ENCODE measurements at places on chromosomes 5 and 9.

DNA sequence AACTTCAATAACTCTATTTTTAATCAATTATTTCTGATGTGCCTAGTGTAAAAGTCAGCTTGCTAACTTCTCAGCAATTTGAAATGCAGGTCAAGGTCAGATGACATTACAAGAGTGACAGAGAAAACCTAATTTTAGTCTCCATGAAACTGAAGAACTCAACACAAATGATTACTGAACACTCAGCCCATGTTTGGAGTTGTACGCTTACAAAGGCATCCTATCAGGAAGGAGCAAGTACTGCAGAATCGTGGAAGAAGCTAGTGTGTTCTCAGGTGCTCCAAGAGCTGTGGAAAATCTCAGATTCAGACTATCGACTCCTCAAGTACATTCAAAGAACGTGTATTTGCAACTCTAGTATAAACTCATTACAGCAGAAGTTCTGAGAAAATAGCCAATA lies 526.7 kb downstream of the PDE4D start:
- DNase-seq: no peak

- DNase-seq: no peak
Observed at GRCh38 chr5:81853030-81853357, 102.1 kb upstream of the SSBP2 start.

DNA sequence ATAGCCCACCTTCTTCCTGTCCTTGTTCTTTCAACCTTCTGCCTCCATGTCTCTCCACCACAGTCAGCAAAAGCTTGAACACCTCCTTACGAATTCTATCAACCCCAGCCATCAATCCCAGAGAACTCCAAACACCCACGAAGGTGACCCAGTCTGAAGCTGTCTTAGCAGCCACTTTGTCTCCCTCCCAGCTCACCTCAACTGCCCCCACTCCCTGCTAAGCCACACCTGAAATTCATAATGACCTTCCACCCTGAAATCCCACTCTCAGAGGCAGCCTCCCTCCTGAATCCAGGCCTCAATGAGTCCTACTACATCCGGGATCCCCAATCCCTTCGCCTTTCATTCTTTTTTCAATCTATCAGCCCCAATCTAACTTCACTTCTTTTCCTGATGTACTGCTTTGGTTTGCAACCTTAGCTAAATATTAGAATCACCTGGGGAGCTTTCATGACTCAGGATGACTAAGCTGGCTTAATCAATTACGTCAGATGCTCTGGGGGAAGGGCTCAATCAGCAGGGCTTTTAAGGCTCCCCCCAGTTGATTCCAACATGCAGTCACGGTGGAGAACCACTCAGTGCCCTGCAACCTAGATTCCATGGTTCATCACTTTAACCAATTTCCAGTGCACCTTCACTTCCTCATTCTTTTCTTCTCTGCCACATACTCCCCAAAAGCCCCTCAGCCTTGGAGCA lies 32.2 kb downstream of the BHMT start:
- DNase-seq: no peak

DNA sequence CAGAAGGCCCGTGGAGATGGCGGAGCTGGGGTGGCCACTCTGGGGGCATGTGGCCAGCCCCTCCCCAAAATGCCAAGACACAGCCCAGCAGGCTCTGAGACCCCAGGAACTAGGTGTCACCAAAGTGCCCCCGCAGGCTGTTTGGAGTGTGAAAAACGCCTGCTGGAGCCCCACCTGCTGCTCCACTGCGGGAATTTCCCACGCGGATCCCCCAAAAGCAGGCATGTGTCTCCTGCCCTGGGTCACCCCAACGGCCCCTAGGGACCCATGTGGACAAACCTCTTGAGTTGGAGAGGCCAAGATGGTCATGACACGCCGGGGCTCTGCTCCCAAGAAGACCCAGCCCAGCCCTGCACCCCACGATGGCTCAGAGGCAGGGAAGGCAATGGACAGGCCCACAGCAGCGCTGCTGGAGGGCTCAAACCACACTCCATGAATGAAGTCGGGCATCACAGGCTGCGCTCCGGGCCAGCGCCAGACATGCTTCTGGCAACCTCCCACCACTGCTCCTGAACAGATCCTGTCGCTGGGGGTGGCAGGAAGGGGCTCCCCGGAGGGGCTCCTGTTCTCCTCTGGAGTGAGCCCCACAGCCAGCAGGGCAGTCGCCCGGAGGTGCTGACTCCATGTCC lies 15.3 kb downstream of the NOTCH1 start:
- no peak for DNase-seq

DNA sequence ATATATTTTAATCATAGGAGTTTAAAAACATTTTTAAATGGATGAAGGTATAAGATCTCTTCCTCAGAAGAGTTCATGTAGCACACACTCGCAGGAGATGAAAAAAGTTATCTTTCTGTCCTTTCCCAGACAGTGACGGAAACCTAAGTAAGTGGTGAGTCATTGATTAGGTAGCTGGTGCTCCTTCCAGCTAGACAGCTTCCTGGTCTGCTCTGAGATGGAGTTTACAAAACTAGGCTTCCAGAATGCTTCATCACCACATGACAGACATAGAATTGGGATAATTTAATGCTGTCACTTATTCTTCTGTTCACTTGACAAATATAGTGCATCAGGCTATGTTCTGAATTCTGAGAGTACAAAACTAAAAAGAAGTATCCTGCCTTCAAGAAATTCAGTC lies 2393.0 kb upstream of the C9orf72 start:
- peak; percentile 2 for DNase-seq

GRCh38 chr5:108726446-108727235 lies 21.1 kb upstream of the FER start:
- no peak for DNase-seq

- no peak for DNase-seq
Observed at GRCh38 chr5:161921781-161922180, 73.9 kb downstream of the GABRA1 start.

GRCh38 chr9:84276741-84277140 lies 63.8 kb downstream of the SLC28A3 start:
- DNase-seq: no peak

- no peak for DNase-seq
Observed at GRCh38 chr9:131728961-131729360, 10.9 kb downstream of the RAPGEF1 start.

DNA sequence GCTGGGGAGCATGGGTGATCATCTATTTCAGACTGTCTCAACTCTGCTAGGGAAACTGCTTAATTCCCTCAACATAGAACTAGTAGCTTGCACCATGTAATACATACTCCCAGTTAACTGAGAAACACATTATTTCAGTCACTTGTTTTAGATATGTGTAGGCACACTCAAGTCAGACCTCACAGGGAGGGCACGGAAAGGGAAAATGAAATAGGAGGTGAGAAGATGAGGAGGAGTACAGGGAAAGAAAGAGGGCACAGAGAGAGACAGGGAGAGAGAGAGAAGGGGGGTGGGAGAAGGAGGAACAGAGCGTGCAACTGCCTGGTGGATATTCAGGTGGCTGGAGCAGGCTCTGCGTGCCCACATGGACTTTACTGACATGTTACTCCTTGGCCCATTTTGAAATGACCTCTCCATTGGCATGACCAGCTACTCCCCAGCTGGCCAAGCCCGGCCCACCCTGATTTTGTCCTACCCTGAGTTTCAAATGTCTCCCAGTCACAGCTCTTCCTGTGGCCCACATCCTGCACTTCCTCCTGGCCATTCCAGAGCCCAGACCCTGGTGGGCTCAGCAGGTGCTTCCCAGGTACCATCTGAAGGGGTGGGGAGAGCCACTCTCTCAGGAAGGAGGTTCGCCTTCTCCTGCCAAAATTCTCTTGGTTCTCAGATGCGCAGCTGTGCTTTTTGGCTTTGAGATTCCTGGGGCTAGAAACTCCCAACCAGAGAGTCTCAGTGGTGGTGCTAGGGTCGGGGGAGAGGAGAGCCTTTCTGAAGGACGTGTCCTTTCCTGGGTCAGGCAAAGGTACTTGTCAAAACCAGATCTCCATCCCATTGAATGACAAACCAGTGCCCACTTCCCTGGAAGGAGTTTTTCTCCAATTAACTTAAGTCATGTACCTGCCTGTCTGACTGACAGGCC lies 229.4 kb downstream of the FSTL4 start:
- no peak for DNase-seq

GRCh38 chr5:119031905-119032304 lies 39.0 kb upstream of the DMXL1 start:
- no peak for DNase-seq

- no peak for DNase-seq
Observed at GRCh38 chr5:51748647-51749046, 365.4 kb downstream of the ISL1 start.

DNA sequence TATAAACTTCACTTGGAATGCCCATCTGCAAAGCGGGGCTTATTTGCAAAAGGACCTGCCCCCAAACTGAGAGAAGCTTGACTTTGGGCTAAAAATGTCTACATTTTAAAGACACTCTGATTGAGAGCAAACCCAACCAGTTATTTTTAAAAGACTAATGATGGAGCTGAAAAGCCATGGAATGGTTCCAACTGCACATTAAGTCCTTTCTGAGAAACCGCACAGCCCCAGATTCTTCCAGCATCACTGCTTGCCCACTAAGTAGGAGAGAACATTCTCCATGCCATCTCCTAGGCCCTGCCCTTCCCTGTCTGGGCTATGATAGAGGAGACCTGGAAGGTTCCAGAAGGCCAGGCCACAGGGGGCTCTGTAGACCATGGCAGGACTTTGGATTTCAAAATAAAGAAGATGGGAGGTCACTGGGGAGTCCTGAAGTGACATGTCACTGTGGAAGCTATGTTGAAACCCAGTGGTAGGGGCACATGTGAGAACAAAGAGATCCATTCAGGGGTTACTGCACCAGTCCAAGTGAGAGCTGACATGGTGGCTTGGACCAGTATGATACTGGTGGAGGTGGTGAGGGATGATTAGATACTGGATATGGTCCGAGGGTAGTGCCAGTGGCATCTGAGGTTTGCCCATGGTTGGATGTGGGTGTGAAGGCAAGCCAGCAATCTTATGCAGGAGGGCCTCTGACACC lies 179.2 kb downstream of the DAB2IP start:
- no peak for DNase-seq

- no peak for DNase-seq
Observed at GRCh38 chr9:117835798-117836197, 131.6 kb downstream of the TLR4 start.

Data from HTR-8/SVneo (cell line).